ENCODE measurements at places on chromosomes 2 and 18. TPM values are rescaled to one million over a fixed set of nuclear protein-coding genes. Genes with fewer than 3 reads are reported as not detected.

GRCh38 chr2:168669151-168669550 is 133.3 kb upstream of the NOSTRIN start:
- DNase-seq = no peak

Gene REG1B
- total RNA-seq = not detected

GRCh38 chr2:230306474-230306873 is 20.5 kb upstream of the SP140L start:
- no peak for DNase-seq

- DNase-seq = no peak
These were observed 379.6 kb downstream of the FBXO15 start for GRCh38 chr18:73768043-73768442.

GRCh38 chr2:149346272-149346671 is 15.9 kb downstream of the LYPD6 start:
- no peak for DNase-seq

Gene INHBB
- total RNA-seq = 2.5 TPM

- DNase-seq = no peak
These were observed 48.0 kb downstream of the TRABD2A start for GRCh38 chr2:84832772-84833461.

DNA sequence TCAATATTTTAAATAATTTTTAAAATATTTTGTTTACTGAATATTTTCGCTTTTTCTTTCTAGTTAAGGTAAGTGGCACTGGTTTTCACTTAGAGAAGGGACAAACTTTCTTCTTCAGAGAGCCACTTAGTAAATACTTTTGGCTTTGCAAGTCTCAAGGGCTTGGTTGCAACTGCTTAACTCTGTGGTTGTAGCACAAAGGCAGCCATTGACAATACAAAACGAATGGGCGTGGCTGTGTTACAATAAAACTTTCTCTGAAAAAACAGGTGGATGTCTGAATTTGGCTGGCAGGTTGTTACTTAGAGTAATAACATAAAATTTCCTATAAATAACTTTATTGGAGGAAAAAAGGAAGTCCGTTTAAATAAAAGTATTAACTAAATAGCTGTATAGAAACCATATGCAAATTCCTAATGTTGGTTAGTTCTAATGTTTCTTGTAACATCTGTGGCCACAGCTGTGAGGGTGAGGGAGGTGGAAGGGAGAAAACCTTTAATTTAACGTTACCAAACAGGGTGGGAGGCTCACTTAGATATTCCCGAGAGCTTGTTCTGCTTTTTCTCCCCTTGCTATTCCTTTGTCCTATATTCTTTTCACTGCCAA is 62.4 kb upstream of the TNP1 start:
- no peak for DNase-seq

Gene RAX
- not detected for total RNA-seq

GRCh38 chr18:35000457-35000856 is 40.8 kb upstream of the MAPRE2 start:
- DNase-seq = no peak

Gene BMP10
- total RNA-seq = not detected

DNA sequence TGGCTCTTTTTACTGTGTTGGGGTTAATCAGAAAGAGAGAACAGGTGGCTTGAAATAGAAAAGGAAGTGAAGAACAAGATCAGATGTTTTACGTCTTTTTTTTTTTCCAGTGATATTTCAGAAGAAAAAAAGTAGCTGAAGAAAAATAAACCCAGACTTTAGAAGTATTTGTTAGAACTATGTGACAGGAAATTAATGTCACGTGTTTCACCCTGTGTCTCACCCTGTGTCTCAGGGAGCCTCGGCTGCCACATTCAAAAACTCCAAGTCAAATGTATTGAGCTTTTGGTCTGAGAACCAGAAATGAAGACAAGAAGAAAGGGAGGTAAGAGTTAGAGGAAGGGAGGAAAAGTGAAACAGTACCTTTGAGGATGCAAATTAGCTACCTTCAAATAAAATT is 38.0 kb downstream of the AKAIN1 start:
- no peak for DNase-seq

DNA sequence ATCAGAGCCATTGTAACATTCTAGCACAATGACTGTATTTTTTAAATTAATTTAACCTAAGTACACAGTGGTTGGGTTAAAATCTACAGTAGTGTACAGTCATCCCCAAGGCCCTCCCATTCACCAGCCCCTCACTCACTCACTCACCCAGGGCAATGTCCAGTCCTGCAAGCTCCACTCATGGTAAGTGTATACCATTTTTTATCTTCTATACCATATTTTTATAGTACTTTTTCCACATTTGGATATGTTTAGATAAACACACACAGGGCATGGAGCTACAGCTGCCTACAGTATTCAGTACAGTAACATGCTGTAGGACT is 72.1 kb downstream of the COPS8 start:
- DNase-seq = no peak

Gene C2orf81
- 0.22 TPM for total RNA-seq

DNA sequence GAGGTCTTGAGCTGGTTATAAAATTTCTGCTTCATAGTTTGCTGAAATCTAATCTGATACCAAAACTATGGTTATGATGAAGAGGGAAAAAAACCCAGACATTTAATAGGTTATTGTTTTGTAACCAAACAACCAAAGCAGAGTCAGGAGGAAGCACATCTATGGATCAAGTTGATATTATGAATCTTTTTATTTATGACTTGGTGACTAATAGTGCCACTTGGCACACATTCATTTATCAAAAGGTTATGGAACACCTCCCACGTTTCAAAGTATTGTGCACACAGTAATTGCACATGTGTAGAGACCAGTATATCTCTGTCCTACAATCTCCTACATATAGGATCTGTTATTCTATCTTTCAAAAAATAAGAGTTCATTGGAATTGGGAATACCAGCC is 93.0 kb downstream of the DPP4 start:
- DNase-seq = no peak

Gene CYS1
- total RNA-seq = 1.3 TPM

Gene CD8B2
- 0.23 TPM for total RNA-seq

Gene FZD7
- total RNA-seq = 3.3 TPM

Gene FOXD4L1
- total RNA-seq = not detected

GRCh38 chr2:17576802-17577201 is 36.3 kb downstream of the VSNL1 start:
- DNase-seq = no peak

DNA sequence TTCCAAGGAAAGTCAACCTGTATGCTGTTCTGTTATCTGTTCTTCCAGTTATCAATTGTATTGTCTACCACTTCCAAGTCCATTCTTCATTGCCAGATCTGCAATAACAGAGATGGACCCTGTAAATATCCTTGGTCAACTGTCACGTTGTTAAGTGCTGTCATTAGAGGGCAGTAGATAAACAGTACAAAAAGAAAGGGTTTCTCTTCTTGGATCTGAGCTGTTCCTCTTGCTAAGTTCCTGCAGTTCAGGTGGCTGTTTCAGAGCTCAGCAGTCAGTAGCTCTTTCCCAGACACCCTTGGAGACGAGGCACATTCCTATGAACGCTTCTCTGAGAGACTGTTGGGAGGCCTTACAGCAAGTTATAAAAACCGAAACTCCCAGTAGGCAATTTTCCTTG is 957.1 kb upstream of the CHAC2 start:
- no peak for DNase-seq

DNA sequence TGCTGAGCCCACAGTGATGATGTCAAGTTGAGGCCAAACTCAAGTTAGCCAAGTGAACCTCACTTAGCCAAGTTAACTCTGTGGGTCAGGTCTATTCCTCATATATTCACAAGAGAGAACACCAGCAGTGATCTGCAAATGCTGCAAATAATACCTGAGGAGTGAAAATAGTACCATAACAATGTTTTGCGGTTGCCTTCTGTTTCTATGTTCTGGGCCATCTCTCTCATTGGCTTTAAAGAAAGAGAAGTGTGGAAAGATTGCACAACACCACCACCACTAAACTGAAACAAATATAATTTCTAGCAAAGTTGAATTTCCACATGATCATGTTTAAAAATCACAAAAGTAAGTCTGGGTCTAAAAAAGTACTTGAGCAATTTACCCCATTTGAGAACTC is 211.1 kb upstream of the GALNT5 start:
- DNase-seq = no peak

Gene WNT10A
- 8.0 TPM for total RNA-seq

Measured in esophagus squamous epithelium (tissue), 5 donors.